ENCODE measurements at places on chromosomes 7 and 10. TPM values are rescaled to one million over a fixed set of nuclear protein-coding genes. Genes with fewer than 3 reads are reported as not detected.
A peak's percentile ranks its signal among the peaks of the same experiment; 100 is the strongest.

GRCh38 chr7:2575046-2575732 is 16.4 kb downstream of the IQCE start:
- peaks cover 3% of the 10 kb centered on the region for H3K36me3 ChIP-seq
- H3K4me1 ChIP-seq: peaks cover 20% of the 10 kb centered on the region
- H3K4me3 ChIP-seq: no peak overlapping the region
- no peak overlapping the region for H3K27ac ChIP-seq
- no peaks in the 10 kb centered on the region for H3K27me3 ChIP-seq

TMEM176A gene
- total RNA-seq: not detected

GRCh38 chr10:93334901-93335327 is 147.2 kb downstream of the MYOF start:
- no peaks in the 10 kb centered on the region for H3K4me1 ChIP-seq
- H3K27me3 ChIP-seq: no peaks in the 10 kb centered on the region
- no peak overlapping the region for H3K27ac ChIP-seq
- peaks cover 32% of the 10 kb centered on the region for H3K36me3 ChIP-seq
- DNase-seq: no peak

GRCh38 chr7:117399820-117400422 is 27.4 kb downstream of the ASZ1 start:
- peaks cover 6% of the 10 kb centered on the region for H3K27me3 ChIP-seq
- H3K36me3 ChIP-seq: no peaks in the 10 kb centered on the region
- H3K4me3 ChIP-seq: no peak overlapping the region
- H3K27ac ChIP-seq: no peak overlapping the region
- H3K4me1 ChIP-seq: no peaks in the 10 kb centered on the region
- no peak for DNase-seq

KLF14 gene
- total RNA-seq: not detected

GRCh38 chr7:94391726-94392392 is 2.8 kb upstream of the COL1A2 start:
- no peak overlapping the region for H3K4me3 ChIP-seq
- no peaks in the 10 kb centered on the region for H3K36me3 ChIP-seq
- no peaks in the 10 kb centered on the region for H3K27me3 ChIP-seq
- peaks cover 8% of the 10 kb centered on the region for H3K4me1 ChIP-seq
- DNase-seq: no peak
- no peak overlapping the region for H3K27ac ChIP-seq

DNA sequence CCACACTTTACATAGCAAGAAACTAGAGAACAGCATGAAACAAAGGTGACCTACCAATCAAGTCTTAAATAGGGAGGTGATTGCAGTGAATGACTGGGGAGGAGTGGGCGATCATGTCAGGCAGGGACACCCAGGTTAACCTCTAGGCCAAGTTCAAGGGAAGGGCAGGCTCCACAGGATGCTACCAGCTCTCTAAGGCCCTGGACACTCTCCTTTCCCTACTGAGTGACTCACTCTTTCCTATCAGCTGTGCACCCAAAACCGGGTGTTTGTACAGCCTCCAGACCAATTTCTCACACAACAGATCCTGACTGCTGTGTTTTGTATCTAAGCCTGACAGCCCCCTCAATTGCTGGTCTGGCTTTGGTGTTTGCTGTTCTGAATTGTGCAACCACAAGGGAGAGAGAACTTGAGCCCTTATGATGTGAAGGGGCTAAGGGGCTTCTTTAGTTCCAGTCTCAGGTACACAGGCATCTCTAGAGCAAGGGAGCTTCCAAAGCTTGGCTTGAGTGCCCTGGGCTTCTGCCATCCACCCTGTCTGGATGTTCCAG is 107.8 kb downstream of the TBXAS1 start:
- peak; percentile 74 for DNase-seq
- peaks cover 3% of the 10 kb centered on the region for H3K4me1 ChIP-seq
- no peaks in the 10 kb centered on the region for H3K36me3 ChIP-seq
- H3K4me3 ChIP-seq: no peak overlapping the region
- H3K27ac ChIP-seq: no peak overlapping the region

- no peak overlapping the region for H3K4me3 ChIP-seq
- peaks cover 3% of the 10 kb centered on the region for H3K4me1 ChIP-seq
- no peaks in the 10 kb centered on the region for H3K36me3 ChIP-seq
- peaks cover 14% of the 10 kb centered on the region for H3K27me3 ChIP-seq
- H3K27ac ChIP-seq: no peak overlapping the region
Measured at GRCh38 chr7:103996639-103997038, 7.2 kb upstream of the RELN start.

DNA sequence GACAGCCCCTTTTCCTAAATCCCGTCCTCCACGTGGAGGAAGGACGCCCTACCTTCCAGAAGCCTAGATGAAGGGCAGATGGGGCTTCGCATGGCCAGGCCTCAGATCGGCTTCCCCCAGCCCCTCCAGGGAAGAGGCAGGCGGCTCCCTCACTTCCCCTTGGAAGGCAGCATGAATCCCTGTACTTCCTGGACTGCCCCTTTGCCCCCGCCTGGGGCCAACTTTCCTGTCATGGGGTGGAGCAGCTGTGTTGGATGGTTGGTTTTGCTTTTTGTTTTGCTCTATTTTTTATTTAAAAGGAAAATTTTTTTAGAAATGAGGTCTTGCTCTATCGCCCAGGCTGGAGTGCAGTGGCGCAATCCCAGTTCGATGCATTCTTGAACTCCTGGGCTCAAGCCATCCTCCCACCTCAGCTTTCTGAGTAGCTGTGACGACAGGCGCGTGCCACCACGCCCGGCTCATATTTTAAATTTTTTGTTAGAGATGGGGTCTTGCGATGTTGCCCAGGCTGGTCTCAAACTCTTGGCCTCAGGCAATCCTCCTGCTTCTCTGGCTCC is 27.2 kb downstream of the GTF2IRD1 start:
- peak; percentile 66 for DNase-seq
- peaks cover 33% of the 10 kb centered on the region for H3K4me1 ChIP-seq
- H3K27me3 ChIP-seq: no peaks in the 10 kb centered on the region
- peak overlapping the region; percentile 20 for H3K4me3 ChIP-seq
- H3K27ac ChIP-seq: peak overlapping the region; percentile 92

DNA sequence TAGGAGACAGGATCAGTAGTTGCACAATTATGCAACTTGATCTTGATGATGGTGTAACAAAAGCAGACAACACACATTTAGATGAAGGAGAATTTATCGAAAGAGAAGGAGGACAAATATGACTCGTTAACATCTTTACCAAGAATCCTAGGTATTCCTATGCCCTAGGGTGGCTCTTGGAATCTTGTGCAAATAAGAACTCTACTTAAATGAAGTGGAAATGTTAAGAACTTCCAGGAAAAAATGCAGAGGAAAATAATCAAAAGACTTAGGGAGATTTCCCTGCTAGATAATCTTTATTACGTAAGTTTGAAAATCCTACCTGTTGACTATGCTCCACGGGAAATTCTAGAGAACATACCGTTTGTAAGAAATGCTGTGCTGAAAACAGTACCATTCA is 485.4 kb downstream of the POM121L12 start:
- DNase-seq: no peak
- no peak overlapping the region for H3K27ac ChIP-seq
- H3K36me3 ChIP-seq: no peaks in the 10 kb centered on the region
- H3K4me1 ChIP-seq: no peaks in the 10 kb centered on the region
- H3K4me3 ChIP-seq: no peak overlapping the region

DNA sequence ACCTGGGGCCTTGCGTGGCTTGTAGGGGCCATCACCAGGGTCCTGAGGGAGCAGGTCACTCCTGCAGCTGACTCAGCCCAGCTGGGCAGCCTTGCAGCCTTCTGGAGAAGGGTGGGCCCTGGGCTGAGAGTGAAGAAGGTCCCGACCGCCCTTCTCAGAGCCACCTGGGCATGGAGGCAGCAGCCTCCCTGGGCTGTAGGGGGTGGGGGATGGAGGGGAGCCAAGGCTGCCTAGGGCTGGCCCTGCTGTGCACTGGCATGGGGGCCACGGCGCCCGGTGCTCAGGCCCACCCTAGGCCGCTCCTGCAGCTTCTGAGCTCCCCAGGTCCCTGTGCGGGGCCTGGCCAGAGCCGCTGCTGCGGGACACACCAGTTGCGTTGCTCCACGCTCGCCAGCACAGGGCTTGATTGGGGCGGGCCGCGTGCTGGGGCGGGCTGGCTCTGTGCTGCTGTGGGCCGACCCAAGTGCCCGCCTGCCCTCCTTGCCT is 63.6 kb upstream of the NKX6-2 start:
- no peak overlapping the region for H3K4me3 ChIP-seq
- no peaks in the 10 kb centered on the region for H3K27me3 ChIP-seq
- H3K4me1 ChIP-seq: no peaks in the 10 kb centered on the region
- no peak overlapping the region for H3K27ac ChIP-seq

RELN gene
- total RNA-seq: 0.15 TPM

GRCh38 chr10:101385866-101386658 is 32.1 kb downstream of the BTRC start:
- H3K36me3 ChIP-seq: no peaks in the 10 kb centered on the region
- H3K4me3 ChIP-seq: no peak overlapping the region
- no peak overlapping the region for H3K27ac ChIP-seq
- no peaks in the 10 kb centered on the region for H3K4me1 ChIP-seq
- no peaks in the 10 kb centered on the region for H3K27me3 ChIP-seq
- no peak for DNase-seq

- no peaks in the 10 kb centered on the region for H3K4me1 ChIP-seq
- H3K36me3 ChIP-seq: no peaks in the 10 kb centered on the region
- H3K27ac ChIP-seq: no peak overlapping the region
- H3K27me3 ChIP-seq: no peaks in the 10 kb centered on the region
- DNase-seq: no peak
Measured at GRCh38 chr7:41787651-41788350, 84.9 kb upstream of the INHBA start.

CTTNBP2 gene
- 0.25 TPM for total RNA-seq

UROS gene
- 40.2 TPM for total RNA-seq

DNA sequence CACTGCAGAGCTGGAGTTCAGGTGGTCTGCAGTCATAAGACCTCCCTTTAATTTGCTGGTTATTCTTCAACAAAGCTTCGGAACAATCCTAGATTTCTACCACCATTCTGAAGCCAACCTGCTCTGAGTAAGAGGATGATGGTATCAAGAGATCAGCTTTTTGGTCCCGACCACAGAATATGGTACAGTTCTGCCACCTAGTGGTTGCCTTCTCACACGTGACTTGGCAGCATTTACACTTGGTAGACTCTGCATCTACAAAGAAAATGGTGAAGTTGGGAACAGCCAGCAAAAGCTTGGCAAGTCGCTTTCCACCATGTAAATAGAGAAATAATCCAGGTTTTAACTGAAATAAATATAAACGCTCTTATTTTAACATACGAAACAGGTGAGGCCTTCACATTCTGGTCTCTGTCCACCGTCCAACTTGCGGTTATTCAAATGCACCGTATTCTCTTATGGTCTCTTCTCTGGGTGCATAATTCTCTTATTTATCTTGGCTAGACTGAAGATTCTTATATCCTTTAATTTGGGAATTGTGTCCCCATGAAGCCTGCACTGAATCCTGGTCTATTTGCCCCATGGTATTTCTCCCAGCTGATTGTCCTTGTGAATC is 173.9 kb upstream of the GRM3 start:
- H3K36me3 ChIP-seq: no peaks in the 10 kb centered on the region
- no peak overlapping the region for H3K27ac ChIP-seq
- peak; percentile 63 for DNase-seq
- H3K4me3 ChIP-seq: no peak overlapping the region
- H3K4me1 ChIP-seq: no peaks in the 10 kb centered on the region

- H3K4me1 ChIP-seq: no peaks in the 10 kb centered on the region
- no peak overlapping the region for H3K4me3 ChIP-seq
- no peak overlapping the region for H3K27ac ChIP-seq
- H3K27me3 ChIP-seq: no peaks in the 10 kb centered on the region
- no peaks in the 10 kb centered on the region for H3K36me3 ChIP-seq
- DNase-seq: no peak
Measured at GRCh38 chr10:13091801-13092200, 8.2 kb upstream of the OPTN start.

DNA sequence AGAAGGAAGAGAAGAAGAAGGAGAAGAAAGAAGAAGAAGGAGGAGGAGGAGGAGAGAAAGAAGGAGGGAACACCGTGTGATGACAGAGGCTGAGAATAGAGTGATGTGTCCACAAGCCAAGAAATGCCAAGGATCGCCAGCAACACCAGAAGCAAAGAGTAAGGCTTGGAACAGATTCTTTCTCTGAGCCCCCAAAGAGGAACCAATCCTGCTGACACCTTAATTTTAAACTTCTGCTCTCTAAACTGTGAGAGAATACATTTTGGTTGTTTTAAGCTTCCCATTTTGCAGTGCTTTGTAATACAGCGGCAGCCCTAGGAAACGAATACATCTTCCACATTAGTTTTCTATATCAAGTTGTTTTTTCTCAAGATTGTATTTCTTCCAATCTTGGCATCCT is 13.9 kb upstream of the WNT8B start:
- H3K4me3 ChIP-seq: no peak overlapping the region
- H3K36me3 ChIP-seq: no peaks in the 10 kb centered on the region
- H3K27me3 ChIP-seq: peaks cover 10% of the 10 kb centered on the region
- no peak for DNase-seq
- no peaks in the 10 kb centered on the region for H3K4me1 ChIP-seq
- no peak overlapping the region for H3K27ac ChIP-seq

GRCh38 chr7:144818511-144818910 is 17.3 kb downstream of the TPK1 start:
- H3K4me1 ChIP-seq: peaks cover under 1% of the 10 kb centered on the region
- H3K4me3 ChIP-seq: no peak overlapping the region
- DNase-seq: peak; percentile 46
- no peaks in the 10 kb centered on the region for H3K36me3 ChIP-seq
- H3K27ac ChIP-seq: no peak overlapping the region

AKR1D1 gene
- not detected for total RNA-seq

- no peak for DNase-seq
- no peaks in the 10 kb centered on the region for H3K36me3 ChIP-seq
- peaks cover 76% of the 10 kb centered on the region for H3K4me1 ChIP-seq
- no peaks in the 10 kb centered on the region for H3K27me3 ChIP-seq
Measured at GRCh38 chr10:79153745-79154144, 85.0 kb downstream of the ZMIZ1 start.

GRCh38 chr10:69044546-69044945 is 43.4 kb upstream of the SRGN start:
- no peaks in the 10 kb centered on the region for H3K36me3 ChIP-seq
- H3K27me3 ChIP-seq: no peaks in the 10 kb centered on the region
- no peak overlapping the region for H3K27ac ChIP-seq
- DNase-seq: no peak
- peaks cover 5% of the 10 kb centered on the region for H3K4me1 ChIP-seq
